ENCODE measurements at places on chromosomes 12 and 14.

GRCh38 chr14:30445011-30445793, 113.8 kb upstream of the G2E3 start:
- no peak for DNase-seq

DNA sequence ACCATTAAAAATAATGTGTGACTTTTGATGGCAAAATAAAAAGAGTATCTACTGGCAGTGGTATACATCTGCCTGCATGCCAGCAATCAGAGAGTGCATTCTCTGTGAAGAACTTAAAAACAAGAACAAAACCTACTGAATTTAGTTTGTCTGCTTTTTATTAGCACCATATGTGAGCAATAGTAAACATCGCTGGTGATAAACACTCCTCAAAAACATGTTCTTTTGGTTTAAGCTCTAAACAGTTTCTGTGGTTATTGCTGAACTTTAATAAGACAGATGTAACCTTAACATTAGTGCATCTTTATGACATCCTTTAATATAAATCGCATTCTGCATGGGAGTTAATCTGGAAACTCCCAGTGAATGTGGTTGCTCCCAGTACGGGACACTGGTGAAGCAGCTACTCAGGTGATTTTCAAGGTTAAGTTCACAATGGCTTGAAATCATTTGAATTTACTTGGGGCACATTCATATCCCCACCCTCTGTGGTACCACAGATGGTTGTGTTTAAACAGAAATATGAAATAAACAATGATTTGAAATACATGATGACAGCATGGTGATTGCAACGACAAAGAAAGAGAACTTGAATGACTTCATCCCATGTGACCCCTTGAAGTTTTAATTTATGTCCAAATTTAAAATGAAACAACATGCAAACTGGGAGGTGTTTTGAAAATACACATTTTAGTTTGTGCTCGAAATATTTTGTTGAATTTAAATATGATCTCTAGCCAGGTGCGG, 285.9 kb downstream of the FOXN3 start:
- DNase-seq, result no peak

DNA sequence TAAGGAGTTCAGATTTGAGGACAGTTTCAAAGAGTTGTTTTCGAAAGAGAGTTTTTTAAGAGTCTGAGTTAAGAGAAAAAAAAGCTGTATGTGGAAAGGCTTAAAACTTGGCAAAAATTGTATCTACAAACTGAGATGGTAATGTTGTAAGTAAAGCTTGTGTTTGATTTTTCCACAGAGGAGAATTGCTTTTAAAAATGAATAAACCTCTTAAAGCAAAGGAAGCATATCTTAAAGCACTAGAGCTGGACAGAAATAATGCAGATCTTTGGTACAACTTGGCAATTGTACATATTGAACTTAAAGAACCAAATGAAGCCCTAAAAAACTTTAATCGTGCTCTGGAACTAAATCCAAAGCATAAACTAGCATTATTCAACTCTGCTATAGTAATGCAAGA, 50.3 kb downstream of the TMTC3 start:
- no peak for DNase-seq

- no peak for DNase-seq
These were observed 86.0 kb upstream of the BCL11B start for GRCh38 chr14:99357916-99358390.

DNA sequence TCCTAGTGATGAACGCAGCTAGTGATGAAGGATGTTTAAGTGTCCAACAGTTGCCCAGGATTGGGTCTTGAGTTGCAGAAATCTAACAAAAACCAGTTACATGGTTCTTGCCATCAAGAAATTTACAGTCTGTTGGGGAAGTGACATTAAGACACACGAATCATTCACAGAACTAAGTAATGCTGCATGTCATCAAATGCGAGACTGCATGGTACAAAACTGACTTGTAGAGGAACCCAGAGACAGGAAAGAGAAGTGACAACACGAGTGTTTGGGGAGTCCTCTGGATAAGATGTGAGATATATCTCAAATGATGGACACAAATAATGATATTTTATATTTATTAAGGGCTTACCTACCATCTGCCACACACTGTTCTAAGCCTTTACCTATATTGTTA, 6.1 kb upstream of the SYNE3 start:
- DNase-seq, result no peak

- DNase-seq, result no peak
These were observed 14.1 kb downstream of the KRAS start for GRCh38 chr12:25236626-25237025.

GRCh38 chr14:99812096-99812750, 19.0 kb downstream of the EML1 start:
- no peak for DNase-seq

- DNase-seq, result peak; percentile 59
These were observed 220.5 kb downstream of the PELI2 start for GRCh38 chr14:56338674-56339073.

DNA sequence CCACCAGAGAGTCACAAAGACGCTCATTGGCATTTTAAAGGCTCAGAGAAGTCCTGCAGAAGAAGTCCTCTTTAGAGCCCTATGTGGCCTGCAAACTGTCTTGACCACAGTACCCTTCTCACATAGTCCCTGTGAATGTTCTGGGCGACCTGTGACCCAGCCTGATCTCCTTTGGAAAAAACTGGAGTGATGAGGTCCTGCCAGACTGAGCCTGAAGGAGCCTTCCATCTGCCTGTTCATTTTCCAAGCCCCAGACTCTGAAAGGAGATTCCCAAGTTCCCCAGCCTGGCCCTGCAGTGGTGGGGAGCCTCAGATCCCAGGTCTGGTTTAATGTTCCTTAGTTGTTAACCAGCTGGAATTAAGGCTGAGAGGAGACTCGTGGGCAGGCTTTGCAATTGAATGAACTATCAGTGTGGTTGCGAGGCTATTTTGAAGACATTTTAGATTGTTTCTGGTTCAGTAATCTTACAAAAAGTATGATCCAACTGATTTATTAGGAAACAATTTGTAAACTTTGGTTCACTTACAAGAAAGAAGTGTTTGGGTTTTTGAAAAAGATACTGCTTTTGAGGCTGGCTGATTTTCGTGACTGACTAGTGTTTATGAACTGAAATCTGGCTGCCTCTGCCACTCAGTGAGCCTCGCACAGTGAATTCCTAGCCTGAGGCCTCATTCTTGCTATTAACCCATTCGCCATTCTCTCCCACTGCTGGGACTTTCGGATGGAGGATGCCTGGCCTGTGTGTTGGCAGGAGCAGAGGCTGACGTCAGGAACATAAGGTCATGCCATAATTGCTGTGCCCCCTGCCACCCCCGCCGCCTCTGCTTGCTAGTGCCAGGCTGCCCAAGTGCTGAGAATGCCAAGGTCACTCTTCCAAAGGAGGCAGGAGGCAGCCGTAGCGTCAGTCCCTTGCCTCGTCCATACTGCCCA, 249.0 kb downstream of the CACNA1C start:
- no peak for DNase-seq

DNA sequence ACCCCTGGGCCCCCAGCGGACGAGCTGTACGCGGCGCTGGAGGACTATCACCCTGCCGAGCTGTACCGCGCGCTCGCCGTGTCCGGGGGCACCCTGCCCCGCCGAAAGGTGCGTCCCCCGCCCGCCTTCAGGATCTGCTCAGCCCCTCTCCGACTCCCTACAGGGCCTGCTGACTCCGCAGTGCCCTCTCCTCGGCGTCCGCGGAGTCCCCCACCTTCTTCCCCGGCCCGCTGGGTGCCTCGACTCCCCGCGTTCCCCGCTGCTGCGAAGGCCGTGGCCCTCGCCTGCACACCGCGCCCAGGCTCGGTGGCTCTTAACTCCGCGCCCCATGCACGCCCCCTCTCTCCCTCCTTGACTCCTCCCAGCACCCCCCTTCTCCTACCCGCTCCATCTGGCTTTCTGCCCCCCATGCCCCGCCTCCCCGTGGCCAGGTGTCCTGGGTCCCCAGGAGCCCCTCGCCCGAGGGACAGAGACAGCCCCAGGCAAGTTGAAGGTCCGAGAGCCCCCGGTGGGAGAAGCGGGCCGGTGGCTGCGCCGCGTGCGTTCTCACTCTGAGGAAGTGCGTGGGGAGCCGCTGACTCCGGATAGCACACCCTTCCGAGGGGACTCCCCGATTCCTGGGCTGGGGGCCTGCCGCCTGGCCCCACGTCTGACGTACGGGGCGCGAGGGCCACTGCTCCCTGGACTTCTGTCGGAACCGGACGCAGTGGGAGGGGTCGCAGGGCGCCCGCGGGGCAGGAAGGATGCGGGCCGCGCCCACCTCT, 594 bp downstream of the TAMALIN start:
- DNase-seq, result peak; percentile 48

DNA sequence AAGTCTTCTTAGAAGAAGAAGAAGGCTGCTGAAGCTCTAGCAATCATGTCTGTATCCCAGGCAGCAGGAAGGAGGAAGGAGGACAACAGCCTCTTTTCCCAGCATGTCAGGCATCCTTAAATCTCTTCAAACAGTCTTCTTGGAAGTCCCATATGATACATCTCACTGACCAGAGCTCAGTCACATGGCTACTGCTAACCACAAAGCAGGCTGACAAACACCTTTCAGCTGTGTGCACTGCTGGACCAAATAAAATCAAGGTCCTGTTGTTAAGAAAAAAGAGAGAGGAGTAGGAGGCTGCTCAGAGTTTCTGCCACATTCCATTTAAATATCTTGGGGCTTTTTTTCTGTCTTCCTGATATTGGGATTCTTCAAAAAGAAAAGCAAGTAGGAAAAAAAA, 203.4 kb upstream of the PELI2 start:
- no peak for DNase-seq

GRCh38 chr14:50057331-50057730, 59.0 kb downstream of the VCPKMT start:
- DNase-seq, result no peak

DNA sequence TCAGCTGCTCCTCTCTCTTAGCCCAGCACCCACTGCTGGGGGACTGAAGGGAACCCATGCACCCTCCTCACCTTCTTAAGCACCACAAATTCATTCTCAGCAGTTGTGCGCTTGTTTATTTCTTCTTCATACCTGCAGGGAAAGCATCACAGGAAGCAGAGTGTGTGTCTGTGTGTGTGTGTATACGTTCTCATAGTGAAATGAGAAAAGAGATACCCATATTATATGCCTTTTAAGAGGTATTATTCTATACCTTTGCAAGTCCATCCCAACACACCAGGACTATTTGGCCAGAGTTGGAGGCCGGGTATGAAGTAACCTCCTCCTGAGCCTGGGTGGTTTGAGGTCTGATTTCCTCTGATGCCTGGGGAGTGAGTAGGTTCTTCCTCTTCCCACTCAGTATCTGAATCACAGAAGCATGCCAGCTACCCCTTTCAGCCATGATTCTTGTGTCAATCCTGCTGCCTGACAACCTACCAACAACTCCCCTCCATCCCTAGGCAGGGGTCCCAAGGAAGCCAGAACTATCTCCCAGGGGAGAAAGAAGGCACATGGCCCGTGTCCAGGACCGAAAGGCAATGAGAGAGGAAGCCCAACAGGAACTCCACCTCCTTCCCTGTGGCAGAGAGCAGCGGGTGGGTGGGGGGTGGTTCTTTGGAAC, 3.0 kb downstream of the KRT73 start:
- no peak for DNase-seq

- DNase-seq, result no peak
These were observed 36.1 kb downstream of the CFL2 start for GRCh38 chr14:34678306-34678705.

DNA sequence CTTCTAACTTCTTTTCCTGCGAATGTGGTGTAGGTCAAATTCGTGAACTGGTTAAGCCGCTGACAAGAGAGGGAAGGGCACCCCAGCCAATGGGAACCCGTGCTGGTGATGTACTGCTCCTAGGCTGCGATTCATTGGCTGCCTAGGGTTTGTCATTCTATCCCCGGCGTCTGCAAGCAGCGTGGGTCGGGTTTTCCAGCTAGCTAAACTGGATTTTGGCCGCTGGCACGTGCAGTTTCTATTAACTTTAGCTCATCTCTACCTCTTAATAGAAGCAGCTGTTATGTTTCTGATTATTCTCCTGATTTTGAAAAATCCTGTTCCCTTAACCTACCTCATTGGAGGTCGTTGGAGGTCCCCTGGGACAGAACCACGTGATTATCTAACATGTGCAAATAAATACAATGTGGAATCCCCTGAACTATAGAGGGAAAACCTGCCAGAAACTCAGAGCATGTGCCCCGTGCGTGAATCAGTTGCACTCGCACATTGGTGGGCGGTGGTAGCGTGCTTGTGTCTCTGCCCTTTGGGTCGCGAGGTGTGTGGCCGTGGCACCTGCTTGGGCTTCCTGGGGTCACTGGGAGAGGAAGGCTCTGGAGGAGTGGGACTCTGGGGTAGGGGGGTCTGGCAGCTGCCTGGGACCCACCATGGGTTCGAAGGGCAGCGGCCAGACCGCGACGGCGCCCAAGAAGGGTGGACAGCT, 876 bp upstream of the PPM1A start:
- peak; percentile 99 for DNase-seq

DNA sequence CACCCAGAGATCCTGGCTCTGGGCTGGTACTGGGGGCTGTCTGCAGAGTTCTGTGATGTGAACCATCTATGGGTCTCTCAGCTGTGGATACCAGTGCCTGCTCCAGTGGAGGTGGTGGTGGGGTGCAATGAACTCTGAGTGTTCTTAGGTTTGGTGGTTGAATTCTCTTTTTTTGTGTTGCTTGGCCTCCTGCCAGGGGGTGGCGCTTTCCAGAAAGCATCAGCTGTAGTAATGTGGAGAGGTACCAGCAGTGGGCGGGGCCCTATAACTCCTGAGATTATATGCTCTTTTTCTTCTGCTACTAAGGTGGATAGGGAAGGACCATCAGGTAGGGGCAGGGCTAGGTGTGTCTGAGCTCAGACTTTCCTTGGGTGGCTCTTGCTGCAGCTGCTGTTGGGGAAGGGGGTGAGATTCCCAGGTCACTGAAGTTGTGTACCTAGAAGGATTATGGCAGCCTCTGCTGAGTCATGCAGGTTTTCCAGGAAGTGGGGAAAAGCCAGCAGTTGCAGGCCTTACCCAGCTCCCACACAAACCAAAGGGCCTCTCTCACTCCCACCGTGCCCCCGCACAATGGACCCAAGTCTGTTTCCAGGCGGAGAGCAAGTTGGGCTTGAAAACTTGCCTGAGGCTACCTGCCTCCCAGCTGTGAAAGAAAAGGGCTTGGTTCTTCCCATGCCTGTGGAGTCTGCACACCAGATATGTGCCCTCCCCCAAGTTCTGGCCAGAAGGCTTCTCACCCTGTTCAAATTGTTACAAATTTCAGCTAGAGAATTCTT, 18.6 kb downstream of the CCER1 start:
- DNase-seq, result no peak

DNA sequence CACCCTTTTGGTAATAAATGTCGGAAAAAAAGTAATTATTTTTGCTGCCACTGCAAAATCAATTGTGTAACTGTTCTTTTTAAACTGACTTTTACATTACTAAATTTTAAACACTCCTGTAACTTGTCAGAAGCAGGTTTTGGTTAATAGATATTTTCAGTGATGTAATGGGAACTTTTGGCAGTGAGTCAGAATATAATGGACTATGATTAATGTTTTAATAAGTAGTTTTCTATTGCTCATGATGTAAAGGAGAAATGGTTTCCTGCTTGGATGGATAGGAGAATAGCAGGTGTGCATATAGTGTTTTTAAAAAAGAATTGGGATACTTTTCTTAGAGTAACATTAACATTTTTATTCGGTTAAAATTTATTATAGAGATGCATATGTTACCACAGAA, 58.8 kb downstream of the TRMT5 start:
- DNase-seq, result no peak

GRCh38 chr14:83826838-83827237, 1703.1 kb upstream of the FLRT2 start:
- DNase-seq, result no peak

Data from NCI-H2171 treated with DMSO at 0.1 percent for 48 hours (cell line).